ENCODE measurements at places on chromosomes 2 and 18.

DNA sequence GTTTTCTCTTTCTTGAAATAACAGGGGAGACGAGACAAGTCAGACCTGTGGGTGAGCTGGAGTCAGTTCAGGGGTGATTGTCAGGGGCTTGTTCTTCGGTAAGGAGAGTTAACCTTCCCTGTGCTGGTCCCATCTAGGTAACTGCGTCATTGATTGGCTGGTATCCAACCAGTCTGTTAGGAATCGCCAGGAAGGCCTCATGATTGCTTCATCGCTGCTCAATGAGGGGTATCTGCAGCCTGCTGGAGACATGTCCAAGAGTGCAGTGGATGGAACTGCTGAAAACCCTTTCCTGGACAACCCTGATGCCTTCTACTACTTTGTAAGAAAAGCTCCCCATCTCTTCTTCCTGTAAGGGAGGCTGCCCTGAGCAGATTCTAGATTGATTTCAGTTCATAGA, 21.3 kb downstream of the PLEK start:
- DNase-seq = peak; percentile 23

GRCh38 chr2:112811841-112812306, 24.7 kb downstream of the IL1B start:
- no peak for DNase-seq

GRCh38 chr2:127957240-127957639, 70.6 kb downstream of the SAP130 start:
- no peak for DNase-seq

DNA sequence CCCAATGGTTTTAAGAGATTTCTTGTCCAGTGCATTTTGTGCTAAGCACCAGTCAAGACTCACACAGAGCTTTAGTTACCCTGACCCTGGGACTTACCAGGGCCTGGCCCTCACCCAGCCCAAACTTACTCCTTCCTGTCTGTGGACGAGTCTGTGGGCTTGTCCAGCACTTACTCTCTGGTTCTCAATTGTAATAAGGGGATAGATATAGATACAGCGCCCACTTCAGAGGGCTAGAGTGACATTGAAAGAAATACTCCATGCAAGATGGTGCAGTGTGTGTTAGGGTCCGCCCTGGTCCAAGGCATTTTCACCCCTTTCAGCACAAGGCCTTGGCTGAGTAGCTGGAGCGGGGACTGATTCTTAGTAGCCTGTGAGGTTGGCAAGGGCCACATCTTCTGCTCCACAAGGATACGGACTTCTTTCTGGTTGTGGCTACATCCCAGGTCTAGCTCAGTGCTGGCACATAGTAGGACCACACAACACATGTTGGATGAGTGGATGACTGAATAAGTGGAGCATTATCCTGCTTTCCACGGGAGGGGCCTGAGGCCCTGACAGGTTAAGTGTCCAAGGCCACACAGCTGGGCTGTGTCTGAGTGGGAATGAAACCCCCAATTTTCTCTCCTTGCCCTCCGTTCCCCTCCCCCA, 3.8 kb upstream of the ARID5A start:
- no peak for DNase-seq

DNA sequence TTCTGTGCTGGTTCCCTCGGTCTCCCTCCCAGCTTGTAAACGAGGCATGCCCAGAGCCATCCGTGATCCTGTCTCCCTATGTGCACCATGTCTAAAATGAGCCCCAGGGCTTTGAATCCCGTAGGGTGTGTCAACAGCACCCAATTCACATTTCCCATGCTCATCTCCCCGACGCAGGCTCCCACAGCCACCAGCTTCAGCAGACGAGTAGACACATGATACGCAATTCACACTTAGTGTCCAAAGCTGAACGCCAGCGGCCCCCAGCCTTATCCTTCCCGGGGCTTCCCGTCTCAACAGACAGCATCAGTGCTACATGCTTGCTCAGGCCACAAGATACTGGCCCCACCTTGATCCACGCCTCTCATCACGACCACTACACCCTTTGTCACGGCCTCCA, 88.1 kb downstream of the EIPR1 start:
- no peak for DNase-seq

- peak; percentile 32 for DNase-seq
These were observed 23.7 kb upstream of the MYO5B start for GRCh38 chr18:50218432-50219197.

DNA sequence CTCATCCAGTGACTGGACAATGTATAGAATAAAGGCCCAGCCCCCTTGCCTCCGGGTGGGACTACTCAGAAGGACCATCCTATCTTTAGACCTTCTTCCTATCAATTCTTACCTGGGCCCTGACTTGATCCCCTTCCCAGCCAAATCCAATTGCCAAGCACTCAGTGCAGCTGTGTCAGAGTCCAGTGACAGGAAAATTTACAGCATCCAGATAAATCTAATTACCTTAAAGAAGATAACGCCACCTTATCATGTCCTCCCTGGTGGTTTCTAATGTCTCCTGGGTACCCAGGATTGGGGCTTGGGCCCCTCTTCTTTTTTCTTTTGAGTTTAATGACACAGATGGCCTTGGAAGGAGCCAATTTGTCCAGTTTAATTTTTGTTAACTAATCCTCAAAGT, 19.3 kb downstream of the LHCGR start:
- no peak for DNase-seq

- no peak for DNase-seq
These were observed 593.3 kb upstream of the FANCL start for GRCh38 chr2:58834404-58834803.

DNA sequence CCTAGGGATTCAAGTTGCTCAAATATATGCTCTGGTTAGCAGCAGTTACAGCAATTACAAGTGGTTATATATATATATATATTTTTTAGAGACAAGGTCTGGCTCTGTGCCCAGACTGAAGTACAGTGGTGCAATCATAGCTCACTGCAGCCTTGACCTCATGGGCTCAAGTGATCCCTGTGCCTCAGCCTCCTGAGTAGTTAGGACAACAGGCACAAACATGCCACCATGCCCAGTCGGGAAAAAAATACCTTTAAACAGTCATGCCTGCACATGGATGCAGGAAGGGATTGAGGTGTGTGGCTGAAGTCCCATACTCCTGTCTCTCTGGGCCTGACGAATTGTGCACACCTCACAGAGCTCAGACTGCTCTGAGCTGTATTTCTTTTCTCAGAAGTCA, 19.6 kb upstream of the DNAH7 start:
- no peak for DNase-seq

GRCh38 chr2:27400348-27401135, 8.8 kb downstream of the PPM1G start:
- no peak for DNase-seq

DNA sequence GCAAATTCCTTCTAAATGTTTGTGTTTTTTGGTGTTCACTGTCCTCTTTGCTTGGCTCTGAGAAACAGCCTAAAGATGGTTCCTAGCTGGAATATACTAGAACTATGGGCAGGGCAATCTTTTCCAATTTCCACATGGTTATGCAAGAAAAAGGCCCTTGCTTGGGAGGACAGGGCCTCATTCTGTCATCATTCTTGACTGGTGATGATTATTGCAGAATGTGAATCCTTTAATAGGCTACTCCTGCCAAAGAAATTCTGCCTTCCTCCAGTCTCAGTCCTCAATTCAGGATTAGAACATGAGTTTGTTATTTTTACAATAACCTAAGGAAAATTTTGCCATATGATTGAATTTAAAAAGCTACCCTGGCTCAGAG, 218.7 kb downstream of the HNMT start:
- DNase-seq = no peak

GRCh38 chr18:13354402-13354801, 135.8 kb downstream of the LDLRAD4 start:
- no peak for DNase-seq

- no peak for DNase-seq
These were observed 55.3 kb downstream of the SP3 start for GRCh38 chr2:173909846-173910245.

- no peak for DNase-seq
These were observed 84.5 kb downstream of the CELF4 start for GRCh38 chr18:37481072-37481471.

GRCh38 chr2:241091734-241092445, 10.2 kb downstream of the MTERF4 start:
- DNase-seq = no peak

GRCh38 chr2:235142601-235143000, 190.8 kb downstream of the SH3BP4 start:
- no peak for DNase-seq

GRCh38 chr2:168130346-168130745, 117.0 kb downstream of the STK39 start:
- no peak for DNase-seq

DNA sequence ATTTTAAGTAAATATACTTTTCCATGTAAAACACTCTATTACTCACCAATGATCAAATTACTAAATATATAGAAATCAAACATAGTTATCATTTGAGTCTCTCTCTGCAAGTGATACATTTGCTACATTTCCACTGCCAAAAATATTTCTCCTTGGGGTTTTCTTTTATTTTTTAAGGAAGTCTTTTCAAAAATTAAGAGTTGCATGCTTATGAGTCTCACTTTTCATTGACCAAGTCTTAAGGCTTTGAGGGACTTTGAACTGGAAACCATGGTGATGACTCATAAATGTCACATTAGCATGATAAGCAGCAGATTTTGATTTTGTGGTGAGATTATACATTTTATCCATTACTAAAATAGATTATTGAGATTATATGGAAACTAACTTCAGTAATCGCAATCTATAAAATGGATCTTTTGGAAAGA, 152.9 kb downstream of the FAM124B start:
- DNase-seq = no peak

GRCh38 chr2:121059651-121060649, 225.1 kb downstream of the TFCP2L1 start:
- no peak for DNase-seq

DNA sequence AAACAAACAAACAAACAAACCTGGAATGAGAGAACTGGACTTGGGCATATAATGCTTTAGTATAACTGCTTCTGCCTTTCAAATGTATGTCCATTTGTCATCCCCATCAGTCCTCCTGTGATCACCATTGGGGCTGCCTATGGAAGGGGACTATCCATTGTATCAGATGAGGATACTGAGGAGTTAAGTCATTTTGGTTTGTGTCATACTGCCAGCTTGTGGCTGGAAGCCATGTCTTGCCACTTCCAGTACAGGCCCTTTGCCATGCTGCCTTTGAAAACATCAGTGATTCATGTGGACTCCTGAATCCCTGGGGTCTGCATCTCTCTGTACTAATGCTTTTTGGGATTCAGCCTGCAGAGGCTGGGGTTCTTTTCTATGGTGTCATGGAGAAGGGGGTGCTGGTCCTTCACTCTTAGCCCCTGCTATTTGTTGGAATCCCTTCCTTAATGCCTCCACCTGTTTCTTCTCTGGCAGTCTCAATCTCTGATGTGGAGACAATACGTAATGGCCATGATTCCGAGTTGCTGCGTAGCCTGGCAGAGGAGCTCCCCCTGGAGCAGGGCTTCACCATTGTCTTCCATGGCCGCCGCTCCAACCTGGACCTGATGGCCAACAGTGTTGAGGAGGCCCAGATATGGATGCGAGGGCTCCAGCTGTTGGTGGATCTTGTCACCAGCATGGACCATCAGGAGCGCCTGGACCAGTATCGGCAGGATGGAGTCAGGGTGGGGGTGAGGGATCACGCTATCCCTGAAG, 10.6 kb downstream of the PLCD4 start:
- no peak for DNase-seq

DNA sequence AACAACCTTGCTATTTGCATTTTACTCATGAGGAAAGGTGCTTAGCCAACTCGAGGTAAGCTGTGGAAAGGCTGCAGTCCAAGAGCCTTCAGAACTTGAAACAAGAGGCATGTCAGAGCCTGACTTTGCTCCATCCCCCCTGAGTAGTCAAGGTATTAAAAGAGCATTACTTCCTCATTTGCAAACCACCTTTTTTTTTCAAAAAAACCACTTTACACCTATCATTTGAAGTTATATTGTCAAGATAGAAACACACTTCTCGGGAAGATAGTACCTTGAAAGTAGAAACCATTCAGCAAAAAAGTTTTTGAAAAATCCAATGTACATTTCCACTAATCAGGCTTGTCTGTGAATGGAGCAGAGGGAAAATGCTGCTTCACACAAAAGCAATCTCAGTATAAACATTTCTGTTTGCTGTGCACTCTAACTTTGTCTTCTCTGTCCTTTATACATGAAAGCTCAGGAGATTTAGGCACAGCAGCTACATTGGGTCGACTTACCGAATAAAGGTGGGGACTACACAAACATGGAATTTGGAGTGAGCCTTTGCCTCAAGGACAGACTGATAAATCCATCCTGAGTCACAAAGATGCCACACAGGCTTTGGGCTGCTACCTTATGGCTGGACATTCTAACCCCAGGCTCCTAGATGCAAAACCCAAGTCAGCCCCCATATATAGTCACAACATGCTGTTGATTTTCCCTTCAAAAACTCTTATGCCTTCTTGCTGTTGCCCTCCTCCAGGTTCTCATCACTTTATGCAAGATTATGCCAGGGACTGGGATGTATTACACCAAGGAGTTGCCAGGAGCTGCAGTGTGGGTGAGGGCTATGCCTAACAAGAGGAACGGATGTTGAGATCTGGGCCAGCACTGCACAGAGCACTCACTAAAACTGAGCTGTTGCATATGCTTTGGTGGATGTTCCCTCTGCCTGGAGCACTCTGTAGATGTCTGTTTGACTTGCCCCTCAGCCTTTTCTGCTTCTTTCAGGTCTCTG, 41.4 kb upstream of the EML4 start:
- no peak for DNase-seq

DNA sequence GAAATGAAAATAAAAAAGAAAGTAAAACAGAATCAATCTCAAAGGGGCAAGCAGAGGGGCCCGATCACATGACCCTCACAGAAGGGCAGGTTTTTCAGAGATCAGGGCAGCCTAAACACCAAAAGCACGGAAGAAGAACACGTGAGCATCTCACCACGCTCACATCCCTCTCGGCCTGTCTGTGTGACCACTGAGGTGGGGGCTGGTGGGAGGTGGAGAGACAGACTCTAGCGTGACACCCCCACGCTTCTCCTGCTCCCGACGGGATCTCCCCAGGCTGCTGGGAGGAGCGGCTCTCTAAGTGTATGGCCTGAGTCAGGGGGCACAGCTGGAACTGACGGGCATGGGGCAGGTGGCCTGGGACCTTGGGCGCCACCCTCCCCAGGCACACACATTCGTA, 23.5 kb upstream of the MTERF4 start:
- no peak for DNase-seq

DNA sequence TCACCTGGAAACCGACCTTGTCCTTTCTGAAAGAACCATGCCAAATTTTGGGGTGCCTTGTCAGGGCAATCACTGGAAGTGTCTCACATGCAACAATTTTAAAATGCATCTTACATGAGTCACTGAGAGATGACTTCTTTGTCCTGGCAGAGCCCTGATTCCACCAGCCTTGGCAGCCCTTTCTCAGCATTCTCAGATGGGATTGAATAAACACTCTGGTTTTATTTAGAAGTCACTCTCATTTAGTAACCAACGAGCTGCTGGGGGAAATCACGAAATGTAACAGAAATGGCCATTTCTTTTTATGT, 3.8 kb upstream of the ATP8B1 start:
- peak; percentile 20 for DNase-seq
